Activated CD4-positive, alpha-beta T cell treated with anti-CD3 and anti-CD28 coated beads for 48 hours (primary cell): ENCODE measurements at places on chromosomes 4 and X.

- no peak for DNase-seq
Measured at GRCh38 chrX:131577999-131578734, 34.3 kb downstream of the OR13H1 start.

DNA sequence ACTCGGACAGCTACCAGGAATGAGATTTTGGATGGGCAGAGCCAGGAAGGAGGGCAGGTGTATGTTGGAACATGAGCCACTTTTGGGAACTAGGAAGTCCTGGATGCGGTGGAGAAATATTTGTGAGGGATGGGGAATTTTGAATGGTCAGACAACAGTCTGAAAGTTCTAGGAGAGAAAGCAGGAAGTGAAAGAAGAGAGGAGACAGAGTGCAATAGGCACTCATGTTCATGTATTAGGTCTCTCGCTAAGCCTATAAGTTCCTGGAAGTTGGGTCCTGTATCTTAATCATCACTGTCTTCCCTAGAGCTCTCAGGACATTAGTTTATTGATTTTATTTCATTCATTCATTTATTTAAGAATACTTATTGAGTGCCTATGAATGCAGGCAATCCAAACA, 65.7 kb upstream of the CITED1 start:
- DNase-seq: no peak

DNA sequence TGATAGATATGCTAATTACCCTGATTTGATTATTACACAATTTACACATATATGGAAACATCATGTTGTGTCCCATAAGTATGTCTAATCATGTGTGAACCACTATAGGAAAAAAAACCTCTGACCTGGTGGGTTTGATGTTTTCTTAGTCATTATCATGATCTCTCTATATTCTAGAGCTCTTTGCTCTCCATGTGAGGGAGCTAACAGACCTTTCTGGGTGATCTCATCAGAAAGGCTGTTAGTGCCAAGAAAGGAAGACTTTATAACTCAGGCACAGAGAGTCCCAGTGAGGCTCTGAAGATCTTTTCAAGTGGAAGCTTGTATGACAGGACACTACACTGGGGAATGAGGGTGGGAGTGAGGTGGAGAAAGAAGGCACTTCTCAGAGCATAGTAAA, 527.7 kb upstream of the MAGEB2 start:
- DNase-seq: no peak

DNA sequence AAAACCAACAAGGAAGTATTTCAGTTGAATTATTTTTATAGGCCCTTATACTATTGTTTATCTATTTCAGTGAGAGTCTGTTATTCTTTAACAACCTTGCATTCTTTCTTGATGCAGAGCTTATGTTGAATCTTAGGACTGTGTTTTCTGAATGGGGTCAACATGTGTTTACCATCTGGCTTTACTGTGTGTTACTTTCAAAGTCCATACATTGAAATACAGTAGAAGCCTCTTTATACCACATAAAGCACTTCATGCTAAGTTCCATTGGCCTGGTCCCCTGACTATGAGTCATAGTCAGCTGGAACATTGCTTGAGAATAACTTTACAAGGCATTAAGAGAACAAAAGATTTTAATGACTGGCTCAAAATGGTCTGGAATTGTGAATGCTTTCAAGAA, 152.6 kb downstream of the GASK1B start:
- no peak for DNase-seq

DNA sequence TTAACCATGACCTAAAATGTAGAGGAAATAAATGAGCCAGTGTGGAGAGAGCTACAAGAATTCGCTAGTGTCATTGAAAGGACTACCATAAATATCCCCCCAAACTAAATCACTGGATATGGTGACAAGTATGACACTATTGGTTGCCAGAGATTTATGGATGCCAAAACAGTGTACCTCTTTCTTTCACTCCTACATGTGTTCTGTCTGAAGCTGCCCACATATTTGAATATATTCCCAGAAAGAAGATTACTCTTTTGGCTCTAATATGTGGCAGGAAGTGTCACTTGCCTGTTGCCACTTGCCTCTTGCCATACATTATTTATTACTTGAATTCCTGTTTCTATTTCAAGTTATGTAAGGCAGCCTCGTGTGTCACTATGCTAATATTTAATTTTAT, 1573.6 kb downstream of the TECRL start:
- no peak for DNase-seq

- DNase-seq: no peak
Measured at GRCh38 chrX:73992019-73992418, 312.0 kb upstream of the ZCCHC13 start.

DNA sequence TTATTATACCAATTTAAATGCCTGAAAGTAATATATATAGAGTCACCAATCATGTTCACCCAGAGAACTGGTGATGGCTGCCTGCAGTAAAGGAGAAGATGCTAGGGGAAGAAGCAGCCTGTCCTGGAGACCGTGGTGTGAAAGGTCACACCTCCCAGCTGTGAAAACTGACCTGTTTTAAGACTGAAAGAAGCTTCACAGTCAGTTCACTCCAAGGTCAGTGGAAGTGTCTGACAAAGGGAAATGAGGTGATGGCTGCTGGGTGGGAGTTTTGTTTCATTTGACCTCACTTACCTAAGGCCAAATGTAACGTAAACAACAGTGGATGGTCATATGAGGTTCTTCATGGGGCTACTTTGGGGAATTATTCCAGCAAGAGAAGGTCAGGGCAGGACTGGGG, 352.1 kb upstream of the GATB start:
- DNase-seq: no peak

DNA sequence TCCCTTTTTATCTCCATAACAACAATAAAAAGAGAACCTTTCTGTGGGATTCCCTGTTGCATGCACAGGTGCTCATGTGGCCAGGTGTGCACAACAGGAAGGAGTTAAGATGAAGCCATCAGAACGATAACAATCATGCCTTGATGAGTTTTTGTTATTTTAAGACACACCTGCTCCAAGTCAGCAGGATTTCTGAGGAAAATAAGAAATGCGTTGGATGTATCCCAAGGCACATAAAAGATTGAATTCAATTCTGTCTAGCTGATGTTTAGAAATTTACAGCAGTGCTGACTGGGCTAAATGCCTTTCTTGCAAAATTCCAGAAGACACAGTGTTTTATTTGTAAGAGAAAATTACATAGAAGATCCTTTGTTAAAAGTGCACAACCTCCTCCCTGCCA, 1678.2 kb downstream of the ARAP2 start:
- no peak for DNase-seq
